ENCODE measurements at places on chromosomes 11 and 22.

DNA sequence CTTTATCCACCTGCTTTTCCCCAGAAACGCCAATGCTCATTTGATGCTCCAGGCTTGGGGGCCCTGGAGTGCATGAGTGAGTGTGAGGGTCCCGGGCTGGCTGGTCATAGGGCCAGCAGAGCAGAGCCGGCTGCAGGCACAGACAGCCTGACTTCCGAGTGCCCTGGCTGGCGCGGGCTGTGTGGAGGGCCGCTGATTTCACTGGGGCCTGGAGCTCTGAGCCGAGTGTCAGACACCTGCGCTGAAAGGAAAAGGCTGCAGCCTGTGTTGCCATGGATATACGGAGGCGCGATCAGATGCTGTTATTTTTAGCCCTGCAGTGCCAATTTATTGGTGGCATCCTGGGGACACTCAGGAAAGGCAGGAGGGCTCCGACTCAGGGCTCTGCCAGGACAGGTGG is 87.6 kb downstream of the ST3GAL4 start:
- no peak overlapping the region for H3K27ac ChIP-seq
- H3K27me3 ChIP-seq = peaks cover 2% of the 10 kb centered on the region
- H3K4me3 ChIP-seq = no peak overlapping the region
- H3K4me1 ChIP-seq = no peaks in the 10 kb centered on the region
- no peak for DNase-seq
- no peaks in the 10 kb centered on the region for H3K36me3 ChIP-seq

GRCh38 chr22:29509298-29509697 is 29.3 kb downstream of the NEFH start:
- H3K4me1 ChIP-seq = no peaks in the 10 kb centered on the region
- H3K27ac ChIP-seq = no peak overlapping the region
- H3K27me3 ChIP-seq = no peaks in the 10 kb centered on the region
- no peak for DNase-seq
- peaks cover 51% of the 10 kb centered on the region for H3K36me3 ChIP-seq

DNA sequence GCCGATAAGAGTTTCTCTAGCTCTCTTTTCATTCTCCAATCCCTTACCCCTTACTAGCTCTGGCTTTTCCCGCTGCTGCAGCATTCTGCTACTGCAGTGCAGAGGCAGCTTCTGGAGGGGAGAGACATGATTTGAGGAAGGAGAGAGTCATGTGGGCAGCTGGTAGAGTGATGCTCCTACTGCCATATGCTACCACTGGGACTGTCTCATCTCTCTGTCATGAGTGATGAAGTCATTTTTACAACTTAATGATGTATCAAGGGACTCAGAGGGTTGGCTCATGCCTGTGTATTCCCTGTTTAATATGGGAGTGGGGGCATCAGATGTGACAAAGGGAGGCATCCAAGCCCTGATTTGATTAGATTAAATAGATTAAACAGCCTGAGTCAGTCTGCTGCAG is 11.3 kb downstream of the SLC17A6 start:
- no peak for DNase-seq
- H3K27me3 ChIP-seq = peaks cover 13% of the 10 kb centered on the region
- H3K36me3 ChIP-seq = no peaks in the 10 kb centered on the region
- no peaks in the 10 kb centered on the region for H3K4me1 ChIP-seq

DNA sequence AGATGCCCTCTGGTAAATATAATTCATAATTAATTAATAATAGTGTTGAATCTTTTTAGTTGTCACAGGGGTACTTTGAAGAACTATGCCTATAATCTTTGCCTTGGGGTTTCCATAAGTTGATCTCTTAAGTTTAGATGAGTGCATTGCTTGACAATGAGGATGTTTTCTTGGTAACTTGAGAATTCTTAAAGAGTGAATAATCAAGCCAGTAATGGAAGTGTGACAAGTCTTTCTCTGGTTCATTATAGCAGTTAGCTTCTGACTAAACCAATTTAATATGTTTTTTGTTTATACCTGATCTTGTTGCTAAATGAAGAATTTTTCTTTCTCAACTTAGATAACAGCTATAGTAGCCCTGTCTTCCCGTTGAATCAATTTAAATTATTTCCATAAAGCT is 46.2 kb downstream of the ATXN10 start:
- H3K27me3 ChIP-seq = no peaks in the 10 kb centered on the region
- no peak overlapping the region for H3K4me3 ChIP-seq
- DNase-seq = no peak
- H3K36me3 ChIP-seq = peaks cover 16% of the 10 kb centered on the region

- H3K4me1 ChIP-seq = peaks cover 12% of the 10 kb centered on the region
- H3K27ac ChIP-seq = no peak overlapping the region
- no peak overlapping the region for H3K4me3 ChIP-seq
- no peaks in the 10 kb centered on the region for H3K27me3 ChIP-seq
Measured at GRCh38 chr11:2452321-2453012, 7.7 kb downstream of the KCNQ1 start.

DNA sequence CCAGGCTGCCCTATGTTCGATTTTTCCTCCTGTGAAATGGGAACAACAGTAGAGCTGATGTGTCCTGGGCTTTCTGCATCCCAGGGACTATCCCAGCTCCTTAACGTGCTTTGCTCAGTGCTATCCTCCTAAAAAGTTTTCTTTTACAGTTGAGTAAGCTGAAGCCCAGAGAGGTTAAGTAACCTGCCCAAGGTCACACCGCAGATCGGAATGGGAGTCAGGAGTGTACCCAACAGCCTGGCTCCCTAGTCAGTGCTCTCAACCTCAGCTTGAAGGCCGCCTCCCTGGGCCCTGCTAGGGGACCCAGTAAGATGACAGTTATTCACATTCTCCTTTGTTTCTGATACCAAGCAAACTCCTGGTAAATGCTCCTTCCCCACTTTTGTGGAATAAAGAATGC is 45.9 kb downstream of the PARVB start:
- DNase-seq = no peak
- H3K4me3 ChIP-seq = no peak overlapping the region
- H3K27ac ChIP-seq = no peak overlapping the region
- H3K4me1 ChIP-seq = no peaks in the 10 kb centered on the region

DNA sequence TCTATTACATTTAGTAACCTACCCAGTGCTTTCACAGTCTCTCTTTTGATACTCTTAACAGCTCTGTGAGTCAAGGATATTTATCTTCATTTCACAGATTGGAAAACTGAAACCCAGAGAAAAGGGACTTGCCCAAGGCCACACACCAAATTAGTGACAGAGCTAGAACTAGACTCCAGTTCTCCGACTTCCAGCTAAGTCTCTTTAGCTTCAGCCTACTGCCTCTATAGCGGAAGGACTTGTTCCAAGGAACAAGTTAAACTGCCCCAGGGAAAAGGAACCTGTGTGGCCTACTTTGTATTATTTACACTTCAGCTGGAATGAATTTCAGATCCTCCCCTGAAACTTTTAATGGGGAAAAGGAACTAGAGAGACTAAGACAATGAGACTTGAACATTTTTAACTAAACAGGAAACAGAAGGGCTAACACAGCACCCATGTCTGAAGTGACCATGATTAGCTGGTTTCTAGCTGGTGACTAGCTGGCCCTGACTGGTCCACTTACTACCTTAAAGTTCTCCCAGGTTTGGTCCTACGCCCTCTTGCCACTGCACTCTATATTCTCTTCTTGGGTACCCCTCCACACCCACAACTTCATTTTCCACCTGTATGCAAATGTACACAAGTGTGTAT is 1.3 kb downstream of the LRRC51 start:
- H3K4me3 ChIP-seq = no peak overlapping the region
- H3K4me1 ChIP-seq = peaks cover 11% of the 10 kb centered on the region
- no peaks in the 10 kb centered on the region for H3K27me3 ChIP-seq
- no peak for DNase-seq
- no peaks in the 10 kb centered on the region for H3K36me3 ChIP-seq
- no peak overlapping the region for H3K27ac ChIP-seq

DNA sequence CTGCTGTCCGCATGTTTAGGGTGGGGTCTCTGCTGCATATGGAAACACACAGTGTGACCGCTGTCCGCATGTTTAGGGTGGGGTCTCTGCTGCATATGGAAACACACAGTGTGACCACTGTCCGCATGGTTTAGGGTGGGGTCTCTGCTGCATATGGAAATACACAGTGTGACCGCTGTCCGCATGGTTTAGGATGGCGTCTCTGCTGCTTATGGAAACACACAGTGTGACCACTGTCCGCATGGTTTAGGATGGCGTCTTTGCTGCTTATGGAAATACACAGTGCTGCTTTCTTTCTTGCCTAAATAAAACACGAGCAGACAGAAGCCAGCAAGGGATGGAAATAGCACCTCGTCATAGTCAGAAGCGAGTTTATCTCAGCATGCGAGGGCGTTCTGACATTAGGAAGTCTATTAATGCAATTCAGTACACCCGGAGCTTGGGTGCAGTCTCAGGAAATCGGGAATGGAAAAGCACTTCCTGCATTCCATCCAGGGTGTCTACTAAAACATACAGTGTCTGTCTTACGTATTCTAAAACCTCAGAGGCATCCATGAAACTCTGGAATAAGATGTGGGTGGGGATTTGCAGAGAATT is 32.6 kb upstream of the TOLLIP start:
- no peaks in the 10 kb centered on the region for H3K36me3 ChIP-seq
- no peak overlapping the region for H3K27ac ChIP-seq
- H3K4me1 ChIP-seq = no peaks in the 10 kb centered on the region
- H3K27me3 ChIP-seq = no peaks in the 10 kb centered on the region

DNA sequence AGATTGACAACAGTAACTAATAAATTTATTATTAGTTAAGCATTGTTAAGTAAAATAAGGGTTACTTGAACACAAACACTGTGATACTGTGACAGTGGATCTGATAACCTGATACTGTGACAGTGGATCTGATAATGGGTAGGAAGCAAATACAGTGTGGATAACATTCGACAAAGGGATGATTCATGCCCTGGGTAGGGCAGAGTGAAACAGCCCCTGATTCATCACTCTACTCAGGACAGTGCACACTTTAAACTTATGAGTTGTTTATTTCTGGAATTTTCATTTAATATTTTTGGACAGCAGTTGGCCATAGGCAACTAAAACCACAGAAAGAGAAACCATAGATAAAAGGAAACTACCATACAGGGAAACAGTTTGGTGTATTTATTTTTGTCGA is 60.8 kb upstream of the CTSC start:
- no peaks in the 10 kb centered on the region for H3K4me1 ChIP-seq
- no peak overlapping the region for H3K27ac ChIP-seq
- no peak for DNase-seq
- no peaks in the 10 kb centered on the region for H3K36me3 ChIP-seq

- H3K4me1 ChIP-seq = no peaks in the 10 kb centered on the region
- no peak overlapping the region for H3K4me3 ChIP-seq
- no peak for DNase-seq
- no peak overlapping the region for H3K27ac ChIP-seq
- no peaks in the 10 kb centered on the region for H3K27me3 ChIP-seq
Measured at GRCh38 chr11:7603031-7603781, 70.1 kb downstream of the CYB5R2 start.

GRCh38 chr11:128917144-128917724 is 25.4 kb downstream of the TP53AIP1 start:
- no peak overlapping the region for H3K4me3 ChIP-seq
- H3K27me3 ChIP-seq = peaks cover 3% of the 10 kb centered on the region
- DNase-seq = no peak
- no peaks in the 10 kb centered on the region for H3K36me3 ChIP-seq

DNA sequence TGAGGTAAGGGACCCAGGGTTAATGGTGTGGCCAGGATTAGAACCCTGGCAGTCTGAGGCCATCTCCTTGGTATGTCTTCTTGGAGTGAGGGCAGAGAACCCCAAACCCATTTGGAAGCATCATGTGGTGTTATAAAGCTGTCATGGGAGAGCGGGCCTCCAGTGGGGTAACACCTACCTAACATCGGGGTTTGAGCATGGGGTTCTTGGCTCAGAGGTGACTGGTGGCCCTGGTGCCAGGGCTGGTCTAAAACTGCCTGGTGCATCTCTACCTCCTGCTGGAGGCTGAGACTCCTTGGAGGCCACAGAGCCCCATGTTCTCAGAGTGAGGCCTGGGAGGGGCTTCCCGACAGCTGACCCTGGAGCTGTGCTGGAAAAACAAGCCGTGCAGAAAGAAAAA is 4.5 kb downstream of the PRDM11 start:
- H3K4me1 ChIP-seq = peaks cover 9% of the 10 kb centered on the region
- DNase-seq = no peak
- no peak overlapping the region for H3K27ac ChIP-seq
- no peak overlapping the region for H3K4me3 ChIP-seq
- no peaks in the 10 kb centered on the region for H3K36me3 ChIP-seq

DNA sequence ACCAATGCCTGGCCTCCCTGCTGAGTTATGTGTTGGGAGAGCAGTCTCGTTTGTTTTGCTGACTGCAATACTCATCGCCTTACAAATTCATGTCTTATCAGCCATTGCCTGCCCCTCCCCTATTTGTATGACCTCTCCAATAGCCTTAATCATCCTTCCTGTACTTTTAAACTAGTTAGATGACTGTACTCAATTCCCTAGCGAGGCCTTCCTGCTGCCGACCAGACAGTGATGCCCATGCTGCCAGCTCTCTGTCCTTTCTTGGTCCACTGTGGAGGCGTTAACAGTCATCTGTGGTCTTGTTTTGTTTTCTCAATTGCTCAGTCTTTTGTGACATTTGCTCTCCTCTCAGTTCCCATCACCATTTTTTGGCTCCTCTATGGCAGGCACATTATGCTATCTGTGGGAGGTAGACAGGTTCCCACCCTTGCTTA is 20.3 kb upstream of the YPEL1 start:
- no peak for DNase-seq
- H3K27ac ChIP-seq = no peak overlapping the region
- no peak overlapping the region for H3K4me3 ChIP-seq

GRCh38 chr22:49686495-49687219 is 141.0 kb downstream of the BRD1 start:
- H3K27ac ChIP-seq = no peak overlapping the region
- no peaks in the 10 kb centered on the region for H3K36me3 ChIP-seq
- no peak for DNase-seq
- no peak overlapping the region for H3K4me3 ChIP-seq
- H3K27me3 ChIP-seq = no peaks in the 10 kb centered on the region

DNA sequence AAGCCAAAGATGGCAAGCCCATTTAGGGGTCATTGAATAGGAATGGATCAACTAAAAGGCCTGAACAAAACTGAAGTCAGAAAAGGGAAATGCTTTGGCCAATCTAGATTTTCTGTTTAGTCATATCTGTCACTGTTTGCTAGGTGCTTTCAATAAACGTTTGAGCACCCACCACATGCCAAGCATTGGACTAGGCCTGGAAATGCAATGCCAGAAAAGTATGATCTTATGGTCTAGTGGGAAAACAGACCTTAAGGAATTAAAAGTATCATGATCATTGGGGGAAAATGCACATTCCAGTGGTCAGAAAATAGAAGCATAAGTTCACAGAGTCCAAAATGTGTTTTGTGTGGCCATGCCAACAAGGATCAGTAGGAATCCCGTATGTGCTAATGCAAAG is 76.8 kb upstream of the BIRC3 start:
- H3K36me3 ChIP-seq = no peaks in the 10 kb centered on the region
- no peak overlapping the region for H3K4me3 ChIP-seq
- no peak for DNase-seq
- no peak overlapping the region for H3K27ac ChIP-seq
- no peaks in the 10 kb centered on the region for H3K4me1 ChIP-seq

DNA sequence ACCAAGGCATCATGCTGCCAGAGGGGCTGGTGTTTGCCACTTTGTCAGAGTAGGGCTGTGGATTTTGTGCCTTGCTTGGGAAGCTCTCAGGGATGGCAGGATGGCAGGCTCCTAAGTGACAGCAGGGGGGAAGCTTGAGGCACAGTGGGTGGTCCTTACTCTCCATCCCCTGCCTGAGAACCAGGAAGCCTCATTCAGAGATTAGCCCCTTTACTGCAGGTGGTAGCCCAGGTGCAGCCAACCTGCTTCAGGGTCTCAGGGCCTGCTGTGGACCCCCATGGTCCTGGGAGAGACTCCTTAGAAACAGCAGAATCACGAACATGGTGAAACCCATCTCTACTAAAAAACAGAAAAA is 8.9 kb upstream of the ST3GAL4 start:
- H3K4me3 ChIP-seq = no peak overlapping the region
- H3K27ac ChIP-seq = no peak overlapping the region
- H3K4me1 ChIP-seq = no peaks in the 10 kb centered on the region
- peaks cover 22% of the 10 kb centered on the region for H3K36me3 ChIP-seq
- H3K27me3 ChIP-seq = no peaks in the 10 kb centered on the region
